Activated T-cell treated with anti-CD3 and anti-CD28 coated beads for 1 hour (primary cell): ENCODE measurements at places on chromosomes 2 and 18.
A peak's percentile ranks its signal among the peaks of the same experiment; 100 is the strongest.

GRCh38 chr2:146321175-146321574 is 1523.7 kb upstream of the ACVR2A start:
- no peak for DNase-seq

- DNase-seq, result no peak
These were observed 12.3 kb downstream of the FBLN7 start for GRCh38 chr2:112150447-112150846.

GRCh38 chr2:62931536-62931935 is 119.1 kb upstream of the OTX1 start:
- no peak for DNase-seq

DNA sequence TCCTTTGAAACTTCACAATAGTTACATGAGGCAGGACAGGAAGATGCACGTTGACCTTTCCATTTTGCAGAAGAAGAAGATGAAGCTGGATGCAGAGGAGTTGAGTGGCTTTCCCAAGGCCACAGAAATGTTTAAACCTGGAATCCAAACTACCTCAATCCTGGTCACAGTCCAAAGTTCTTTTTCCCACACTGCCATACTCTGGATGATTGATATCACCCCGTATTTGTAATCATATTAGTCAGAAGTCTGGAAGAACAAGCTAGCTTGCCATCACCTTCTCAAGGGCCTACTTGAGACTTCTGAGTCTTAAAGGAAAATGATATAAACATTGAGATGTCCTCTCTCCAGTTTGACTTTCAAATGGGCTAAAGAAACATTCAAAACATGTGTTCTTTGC is 190.1 kb downstream of the LNPK start:
- DNase-seq, result no peak

DNA sequence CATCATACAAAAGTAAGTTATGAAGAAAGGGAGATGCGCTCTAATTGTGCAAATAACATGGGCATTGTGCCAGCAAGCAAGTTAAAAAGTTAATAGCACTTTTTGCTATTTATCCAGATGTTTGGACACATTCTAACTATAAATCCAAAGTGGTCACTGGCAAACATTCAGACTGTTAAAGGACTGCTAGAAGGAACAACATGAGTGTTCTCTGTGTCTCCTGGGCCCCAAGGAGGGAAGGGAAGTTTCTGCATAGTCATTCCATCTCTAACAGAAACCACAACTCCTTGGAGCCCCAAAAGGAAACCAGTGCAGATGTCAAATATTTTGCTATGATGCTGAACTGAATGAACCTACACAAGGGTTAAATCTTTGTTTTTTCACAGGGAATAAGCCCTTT is 213.3 kb upstream of the HNRNPA3 start:
- no peak for DNase-seq

GRCh38 chr2:125456693-125457363 is 1199.1 kb upstream of the GYPC start:
- no peak for DNase-seq

- no peak for DNase-seq
These were observed 15.5 kb upstream of the ARHGAP28 start for GRCh38 chr18:6714010-6714409.

DNA sequence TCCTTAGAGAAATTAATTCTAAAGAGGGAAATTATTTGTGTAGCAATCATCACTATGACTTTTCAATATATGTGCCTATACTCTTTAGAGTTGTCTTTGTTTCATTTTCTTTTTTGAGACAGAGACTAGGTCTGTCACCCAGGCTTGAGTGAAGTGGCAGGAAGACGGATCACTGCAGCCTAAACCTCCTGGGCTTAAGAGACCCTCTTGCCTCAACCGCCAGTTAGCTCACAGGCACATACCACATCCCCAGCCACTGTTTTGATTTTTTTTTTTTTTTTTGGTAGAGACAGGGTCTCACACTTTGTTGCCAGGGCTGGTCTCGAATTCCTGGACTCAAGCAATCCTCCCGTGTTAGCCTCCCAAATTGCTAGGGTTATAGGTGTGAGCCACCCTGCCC is 12.4 kb downstream of the YWHAQ start:
- DNase-seq, result no peak

DNA sequence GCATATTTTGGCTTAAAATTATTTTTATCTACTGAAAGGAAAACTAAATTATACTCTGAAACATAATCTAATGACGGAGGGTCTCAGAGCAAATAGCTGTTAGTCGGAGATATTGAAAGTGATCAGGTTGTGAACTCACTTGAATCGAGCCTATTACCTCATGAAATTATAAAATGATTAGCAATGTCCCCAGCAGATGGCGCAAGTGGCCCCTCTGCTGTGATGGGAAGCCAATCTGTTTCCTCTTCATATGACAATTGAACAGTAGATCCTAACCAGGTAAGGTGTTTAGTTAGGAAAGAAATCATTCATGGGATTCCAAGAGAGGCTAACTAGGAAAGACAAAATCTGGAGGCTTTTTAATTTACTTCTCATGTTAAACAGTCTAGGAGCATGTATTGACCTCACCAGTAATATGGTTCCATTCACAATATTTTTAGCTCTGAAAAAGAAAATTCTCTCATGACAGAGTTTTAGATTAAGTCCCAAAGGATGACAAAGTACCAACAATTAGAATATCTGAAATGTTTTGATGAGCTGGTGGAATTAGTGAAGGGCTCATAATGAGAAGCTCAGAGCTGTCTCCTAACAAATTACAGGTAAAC is 29.9 kb upstream of the MPPE1 start:
- peak; percentile 77 for DNase-seq

- DNase-seq, result no peak
These were observed 210.2 kb downstream of the NCK2 start for GRCh38 chr2:105954891-105955290.

- DNase-seq, result no peak
These were observed 33.6 kb downstream of the PLCL1 start for GRCh38 chr2:197838036-197838435.

GRCh38 chr2:218849721-218850120 is 9.9 kb upstream of the WNT6 start:
- DNase-seq, result no peak

- no peak for DNase-seq
These were observed 46.4 kb upstream of the MAP4K3 start for GRCh38 chr2:39483534-39483933.

GRCh38 chr2:15718944-15719323 is 127.3 kb downstream of the DDX1 start:
- no peak for DNase-seq

- DNase-seq, result no peak
These were observed 111.4 kb downstream of the SLC39A10 start for GRCh38 chr2:195768431-195768830.

DNA sequence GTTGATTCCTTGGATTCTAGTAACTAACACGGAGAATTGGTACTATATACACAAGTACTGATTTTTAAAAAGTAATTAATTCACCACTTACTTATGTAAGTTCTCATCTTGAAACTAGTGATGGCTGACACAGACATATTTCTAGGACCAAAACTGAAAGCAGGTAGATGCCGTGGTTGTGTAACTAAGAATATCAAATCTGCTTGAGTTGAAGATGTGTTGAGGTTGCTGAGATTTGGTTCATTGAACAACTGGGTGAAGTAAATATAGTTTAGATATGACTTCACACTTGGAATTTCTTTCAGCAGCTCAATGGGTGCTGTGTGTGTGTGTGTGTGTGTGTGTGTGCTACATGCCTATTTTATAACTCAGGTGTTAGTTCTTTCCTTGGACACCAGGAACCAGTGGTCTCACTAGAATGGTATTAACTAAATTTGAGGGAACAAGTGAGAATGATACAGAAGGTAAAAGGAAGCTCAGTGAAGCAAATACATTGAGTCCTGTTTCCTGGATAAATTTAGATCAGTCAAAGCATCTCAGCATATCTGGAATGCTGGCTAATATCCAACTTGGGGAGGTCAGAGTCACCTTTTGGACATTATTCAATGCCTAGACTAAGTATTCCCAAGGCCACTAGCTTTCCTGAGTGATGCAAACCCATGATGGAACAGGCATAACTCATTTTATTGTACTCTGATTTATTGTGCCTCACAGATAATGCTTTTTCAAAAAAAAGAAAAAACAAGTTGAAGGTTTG is 110.7 kb upstream of the ZEB2 start:
- DNase-seq, result no peak

- no peak for DNase-seq
These were observed 9.3 kb downstream of the MAPRE3 start for GRCh38 chr2:26979741-26980140.

- DNase-seq, result no peak
These were observed 127.8 kb downstream of the COPS8 start for GRCh38 chr2:237213315-237214022.

GRCh38 chr2:99389371-99389770 is 52.2 kb downstream of the EIF5B start:
- no peak for DNase-seq

- no peak for DNase-seq
These were observed 2.7 kb downstream of the ID2 start for GRCh38 chr2:8684540-8684877.

DNA sequence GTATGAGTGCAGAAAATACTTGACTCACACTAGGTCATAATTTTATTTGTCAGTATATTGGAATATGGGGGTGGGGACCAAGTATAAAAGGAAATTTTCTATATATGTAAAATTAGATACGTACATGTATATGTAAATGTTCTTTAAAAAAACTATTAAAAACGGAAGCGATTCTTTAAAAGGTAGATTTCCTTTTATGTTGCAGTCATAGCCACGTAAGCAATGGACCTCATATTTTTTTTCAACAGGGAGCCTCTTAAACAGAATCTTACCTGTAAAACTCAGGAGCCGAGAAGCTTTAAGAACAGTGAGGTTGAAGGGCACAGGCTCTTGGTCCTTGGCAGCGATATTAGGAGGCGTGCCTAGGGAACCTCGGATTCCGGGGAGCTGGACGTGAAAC is 3.3 kb downstream of the RHBDD1 start:
- no peak for DNase-seq

- no peak for DNase-seq
These were observed 158.4 kb downstream of the RNF152 start for GRCh38 chr18:61734396-61734795.

- no peak for DNase-seq
These were observed 43.7 kb downstream of the EPAS1 start for GRCh38 chr2:46340740-46341420.

DNA sequence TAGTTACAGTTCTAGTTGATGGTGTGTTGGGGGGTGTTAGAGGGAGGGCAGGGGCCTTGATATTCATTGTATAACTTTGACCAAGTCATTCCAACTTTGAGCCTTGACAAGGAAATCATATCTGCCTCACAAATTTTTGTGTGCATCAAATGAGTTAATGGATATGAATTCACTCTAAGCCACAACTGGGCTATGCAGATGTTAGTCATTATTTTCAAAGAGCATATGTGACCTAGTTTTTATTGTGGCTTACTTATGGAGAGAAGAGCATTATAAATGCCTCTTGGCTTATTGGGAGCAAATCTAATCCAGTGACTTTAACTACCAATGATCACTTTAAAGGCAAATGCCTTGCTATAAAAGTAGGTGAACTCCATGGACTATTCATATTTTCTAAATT is 250.2 kb downstream of the LPIN1 start:
- DNase-seq, result no peak

DNA sequence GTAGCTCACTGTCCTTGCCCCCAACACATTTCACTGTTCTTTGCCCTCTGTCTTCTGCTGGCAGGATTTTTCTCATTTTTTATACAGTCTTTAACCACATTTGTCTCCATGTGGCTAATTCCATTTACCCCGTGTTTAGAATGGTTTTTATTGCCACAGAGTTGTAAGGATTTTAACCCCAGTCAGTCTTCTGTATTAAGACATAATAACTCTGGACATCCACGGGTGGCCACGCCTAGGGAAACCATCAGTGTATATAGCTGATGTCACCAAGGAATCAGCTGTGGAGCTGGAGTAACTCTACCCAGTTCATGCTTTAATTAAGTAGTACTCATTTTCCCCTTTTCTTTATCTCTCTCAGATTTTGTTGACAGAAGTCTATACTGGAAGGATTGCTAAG is 139.8 kb downstream of the MAP4K4 start:
- no peak for DNase-seq

DNA sequence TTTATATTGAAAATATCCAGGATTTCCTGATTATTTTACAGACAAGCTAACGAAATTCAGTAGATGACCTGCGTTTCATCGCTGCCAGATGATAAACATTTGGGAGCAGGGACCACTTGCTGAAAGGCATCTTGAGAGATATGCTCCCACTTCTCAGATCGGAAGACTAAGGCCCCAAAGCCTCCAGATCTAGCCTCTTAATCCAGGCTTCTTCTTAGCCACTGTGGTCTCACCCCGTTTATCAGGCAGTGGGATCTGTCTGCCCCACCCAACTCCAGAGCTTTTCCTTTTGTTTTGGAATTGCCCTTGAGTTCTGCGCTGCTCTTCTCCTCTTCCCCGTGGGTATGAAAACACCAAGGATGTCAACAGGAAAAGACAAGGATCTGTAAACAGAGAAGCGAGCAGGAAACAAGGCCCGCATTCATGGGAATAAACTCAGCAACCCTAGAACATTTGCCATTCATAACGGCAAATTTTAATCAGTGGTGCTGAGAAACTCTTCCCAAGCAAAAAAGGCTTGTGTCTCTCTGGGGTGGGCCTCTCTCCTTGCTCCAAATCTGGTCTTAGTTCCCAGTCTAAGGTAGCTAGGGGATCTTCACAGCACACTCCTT is 21.4 kb downstream of the MYL12B start:
- DNase-seq, result no peak
